Astrocyte (in vitro differentiated cells and primary cell): ENCODE measurements at places on chromosomes 6 and 20.
A peak's percentile ranks its signal among the peaks of the same experiment; 100 is the strongest.

DNA sequence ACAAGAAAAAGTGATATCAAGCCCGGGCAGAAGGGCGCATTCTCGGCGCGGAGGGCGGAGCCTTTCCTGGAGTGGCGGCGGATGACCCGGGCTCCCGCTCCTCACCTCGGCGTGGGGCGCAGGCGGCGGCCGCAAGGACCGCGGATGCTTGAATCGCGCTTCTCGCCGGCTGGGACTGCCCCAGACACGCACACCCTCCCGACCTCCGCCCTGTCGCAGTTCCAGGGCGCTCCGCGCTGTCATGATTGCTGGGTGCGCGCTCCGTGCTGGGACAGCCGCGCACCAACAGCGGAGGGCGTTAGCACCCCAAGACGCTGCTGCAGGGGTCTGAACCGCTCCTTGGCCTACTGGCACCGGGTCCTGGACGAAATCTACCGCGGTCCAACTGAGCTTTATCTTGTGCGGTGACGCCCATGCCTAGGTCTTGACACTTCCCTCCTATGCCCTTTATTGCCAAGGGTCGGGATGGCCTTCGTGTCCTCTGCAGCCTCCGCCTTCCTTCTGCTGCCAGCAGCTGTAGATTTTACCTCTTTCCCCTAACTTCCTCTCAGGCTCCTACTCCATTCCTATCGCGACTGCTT is 43.3 kb downstream of the IRAK1BP1 start:
- DNase-seq, result peak; percentile 4

DNA sequence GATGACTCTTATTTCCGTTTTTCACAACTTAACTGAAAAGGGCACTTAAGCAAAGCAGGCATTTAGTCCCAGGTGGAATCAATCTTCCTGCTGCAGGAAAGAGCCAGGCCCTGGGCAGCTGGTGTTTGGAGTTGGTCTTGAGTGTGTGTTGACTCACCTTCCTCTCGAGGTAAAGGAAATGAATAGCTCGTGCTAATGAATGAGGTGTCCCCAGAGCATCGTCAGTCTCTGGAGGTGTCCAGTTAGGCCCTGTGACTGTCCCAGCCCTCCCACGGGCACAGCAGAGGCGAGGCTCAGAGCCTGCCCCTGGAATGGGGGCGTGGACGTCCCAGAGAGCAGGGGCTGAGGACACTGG is 277.7 kb downstream of the NRN1 start:
- peak; percentile 66 for DNase-seq

DNA sequence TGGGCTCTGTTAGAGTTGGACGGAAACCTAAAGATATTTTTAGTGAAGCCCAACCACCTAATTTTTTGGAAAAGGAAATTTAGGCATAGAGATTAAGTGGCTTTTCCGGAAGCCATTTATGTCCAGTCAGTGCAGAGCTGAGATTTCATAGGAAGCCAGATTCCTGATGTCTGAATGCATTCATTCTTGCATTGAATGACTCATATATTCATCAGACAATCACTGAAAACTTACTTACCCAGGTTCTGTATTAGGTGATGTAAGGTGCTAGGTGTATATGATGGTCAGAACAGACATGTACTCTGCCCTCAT is 4.1 kb downstream of the SH3BGRL2 start:
- peak; percentile 65 for DNase-seq

- DNase-seq, result no peak
These were observed 138.4 kb downstream of the EYA2 start for GRCh38 chr20:47032933-47033578.

DNA sequence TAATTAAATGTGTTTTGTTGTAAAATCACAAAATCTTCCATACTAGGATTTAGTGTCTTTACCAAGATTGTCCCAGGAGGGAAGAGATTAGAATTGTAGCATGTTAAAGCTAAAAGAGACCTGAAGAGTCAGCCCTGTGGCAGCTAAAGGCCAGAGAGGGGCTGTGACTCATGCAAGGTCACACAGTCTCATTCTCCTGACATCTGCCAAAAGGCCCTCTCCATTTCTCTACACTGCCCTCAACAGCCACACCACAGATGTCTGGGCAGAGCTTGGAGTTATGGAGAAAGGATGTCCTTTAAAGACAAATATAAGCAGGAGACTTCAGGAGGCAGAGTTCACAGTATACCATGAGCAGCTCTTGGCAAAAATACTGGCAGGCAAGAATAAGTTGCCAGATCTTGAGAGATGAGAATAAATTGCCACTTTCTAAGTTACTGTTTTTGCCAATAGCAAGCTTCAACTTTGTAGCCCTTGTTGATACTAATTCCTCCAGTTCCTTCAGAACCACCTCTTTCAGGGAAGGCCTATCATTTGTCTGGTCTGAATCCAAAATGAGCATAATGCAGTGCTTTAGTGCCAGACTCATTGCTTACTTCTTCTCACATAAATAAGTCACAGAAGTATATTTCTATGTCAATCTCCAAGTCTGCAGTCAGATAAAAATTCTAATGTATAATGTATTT is 41.7 kb downstream of the AKIRIN2 start:
- peak; percentile 71 for DNase-seq

GRCh38 chr6:148147463-148147830 is 195.2 kb upstream of the SASH1 start:
- DNase-seq, result no peak

DNA sequence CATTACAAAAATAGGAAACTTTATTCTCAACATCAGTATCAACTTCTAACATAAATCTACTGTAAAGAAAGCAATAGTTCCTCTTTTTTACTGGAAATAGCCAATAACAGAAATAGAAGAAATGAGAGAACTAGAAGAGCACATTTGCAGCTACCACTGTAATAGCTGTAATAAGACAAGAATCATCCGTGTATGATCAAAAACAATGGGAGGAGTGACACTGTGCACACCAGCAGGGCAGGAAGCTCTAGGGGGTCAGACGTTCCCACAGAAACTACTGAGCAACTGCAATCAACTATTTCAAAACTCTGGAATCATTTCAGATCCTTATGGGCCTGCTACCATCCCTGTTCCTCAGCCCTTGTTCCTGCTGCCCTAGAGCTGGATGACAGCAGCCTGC is 43.7 kb downstream of the NINL start:
- no peak for DNase-seq

DNA sequence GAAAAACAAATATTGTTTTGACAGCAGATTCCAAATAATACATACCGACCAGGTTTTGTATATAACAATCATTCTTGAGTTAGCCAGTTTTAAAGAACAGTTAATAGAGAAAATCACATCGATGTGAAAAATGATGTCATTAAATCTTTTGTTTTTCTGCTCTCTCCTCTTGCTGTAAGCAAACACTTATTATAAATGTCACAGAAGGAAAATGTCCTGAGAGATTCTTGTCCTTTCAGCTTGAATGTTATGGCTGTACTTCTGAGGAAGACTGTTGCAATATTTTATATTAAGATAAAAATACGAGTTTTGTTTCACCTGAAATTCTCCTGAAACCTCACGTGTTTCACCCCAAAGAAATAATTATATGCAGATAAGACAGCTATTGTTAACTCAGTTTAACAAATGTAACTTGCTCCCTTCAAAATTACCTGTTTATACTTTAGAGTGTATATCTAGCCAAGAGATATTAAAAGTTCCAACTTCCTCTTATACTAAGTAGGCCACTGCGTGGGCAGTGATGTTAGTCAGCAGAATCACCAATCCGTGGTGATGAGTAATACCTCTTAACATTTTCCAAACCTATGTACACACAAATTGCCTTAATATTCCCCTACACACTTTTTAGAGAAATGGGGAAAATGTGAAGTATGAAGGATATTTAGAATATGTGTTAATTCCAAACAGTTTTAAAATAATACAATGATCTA is 1111.4 kb upstream of the CITED2 start:
- peak; percentile 95 for DNase-seq

DNA sequence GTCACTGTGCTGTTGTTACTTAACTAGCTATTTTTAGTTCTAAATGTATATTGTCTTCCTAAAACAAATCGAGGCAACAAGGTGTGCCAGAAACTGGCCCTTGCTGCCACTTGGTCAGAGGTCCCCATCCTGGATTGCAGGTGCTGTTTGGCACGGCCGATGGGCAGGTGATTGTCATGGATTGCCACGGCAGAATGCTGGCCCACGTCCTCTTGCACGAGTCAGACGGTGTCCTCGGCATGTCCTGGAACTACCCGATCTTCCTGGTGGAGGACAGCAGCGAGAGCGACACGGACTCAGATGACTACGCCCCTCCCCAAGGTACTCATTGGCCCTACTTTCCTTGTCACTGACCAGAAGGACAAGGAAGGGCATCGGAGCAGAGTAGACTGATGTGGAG is 111.0 kb upstream of the TMEM181 start:
- no peak for DNase-seq

DNA sequence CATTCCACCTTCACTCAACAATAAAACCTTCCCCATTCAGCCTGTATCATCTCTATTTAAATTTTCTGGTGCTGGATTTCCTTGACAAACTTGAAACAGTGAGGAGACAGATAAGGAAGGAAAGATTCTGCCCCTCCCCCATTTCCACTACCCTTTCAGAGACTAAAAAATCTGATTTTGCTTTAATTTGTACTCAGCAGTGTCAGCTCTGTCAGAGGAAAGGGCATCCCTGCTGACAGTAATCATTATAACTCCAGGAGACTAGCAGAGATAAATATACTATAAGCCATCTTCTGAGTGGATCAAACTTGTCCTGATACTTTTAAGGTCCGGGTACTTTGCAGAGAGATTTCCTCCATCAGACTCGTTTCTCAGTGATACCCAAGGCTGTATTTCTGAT is 155.6 kb downstream of the SAMD5 start:
- DNase-seq, result no peak
